ENCODE measurements at places on chromosomes 3 and 15.

- DNase-seq = no peak
These were observed 36.6 kb downstream of the RFX7 start for GRCh38 chr15:56207092-56207491.

DNA sequence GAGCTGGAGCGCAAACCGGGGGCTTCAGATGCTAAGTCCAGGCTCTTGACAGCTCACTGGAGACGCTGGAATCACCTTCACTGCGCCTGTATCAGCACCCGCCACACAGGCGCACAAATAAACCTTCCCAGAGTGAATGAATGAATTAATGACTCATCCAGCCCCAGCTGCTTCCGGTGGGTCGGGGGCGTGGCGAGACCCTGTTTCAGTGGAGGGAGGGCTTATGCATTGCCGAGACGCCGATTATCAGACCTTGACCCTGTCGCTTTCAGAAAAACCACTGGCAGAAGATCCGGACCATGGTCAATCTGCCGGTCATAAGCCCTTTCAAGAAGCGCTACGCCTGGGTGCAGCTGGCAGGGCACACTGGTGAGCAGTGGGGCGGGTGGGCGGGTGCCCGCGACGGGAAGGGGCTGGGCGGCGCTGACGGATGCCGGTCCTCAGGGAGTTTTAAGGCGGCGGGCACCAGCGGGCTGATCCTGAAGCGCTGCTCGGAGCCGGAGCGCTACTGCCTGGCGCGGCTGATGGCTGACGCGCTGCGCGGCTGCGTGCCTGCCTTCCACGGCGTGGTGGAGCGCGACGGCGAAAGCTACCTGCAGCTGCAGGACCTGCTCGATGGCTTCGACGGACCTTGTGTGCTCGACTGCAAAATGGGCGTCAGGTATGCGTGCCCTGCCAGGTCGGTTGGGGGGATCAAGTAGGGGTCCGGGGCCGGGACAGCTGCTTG is 7.7 kb downstream of the ITPKA start:
- peak; percentile 61 for DNase-seq

DNA sequence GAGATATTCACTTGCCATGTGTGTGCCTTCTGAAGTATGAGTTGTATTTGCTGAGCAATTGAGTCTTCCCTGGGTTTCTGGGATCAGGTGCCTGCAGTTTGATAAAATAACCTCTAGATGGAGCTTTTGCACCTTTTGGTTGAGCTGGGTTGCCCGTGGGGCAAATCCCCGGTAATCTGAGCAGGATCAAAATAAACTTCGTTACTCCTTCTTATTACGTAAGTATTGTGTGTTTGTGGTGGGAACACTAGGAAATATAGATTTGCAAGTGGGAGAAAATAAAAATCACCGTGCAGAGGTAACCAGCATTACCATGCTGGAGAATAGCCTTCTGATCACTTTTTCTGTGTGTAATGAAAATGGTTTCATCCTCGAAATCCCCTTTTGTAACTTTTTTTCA is 277.4 kb upstream of the NR2E3 start:
- DNase-seq = peak; percentile 61

- DNase-seq = no peak
These were observed 118.1 kb downstream of the OPA1 start for GRCh38 chr3:193711166-193711485.

GRCh38 chr3:24763393-24763792 is 268.7 kb upstream of the THRB start:
- no peak for DNase-seq

GRCh38 chr3:47434849-47435248 is 40.9 kb downstream of the SCAP start:
- DNase-seq = no peak

- DNase-seq = peak; percentile 69
These were observed 15.2 kb downstream of the TRAIP start for GRCh38 chr3:49841126-49841696.

DNA sequence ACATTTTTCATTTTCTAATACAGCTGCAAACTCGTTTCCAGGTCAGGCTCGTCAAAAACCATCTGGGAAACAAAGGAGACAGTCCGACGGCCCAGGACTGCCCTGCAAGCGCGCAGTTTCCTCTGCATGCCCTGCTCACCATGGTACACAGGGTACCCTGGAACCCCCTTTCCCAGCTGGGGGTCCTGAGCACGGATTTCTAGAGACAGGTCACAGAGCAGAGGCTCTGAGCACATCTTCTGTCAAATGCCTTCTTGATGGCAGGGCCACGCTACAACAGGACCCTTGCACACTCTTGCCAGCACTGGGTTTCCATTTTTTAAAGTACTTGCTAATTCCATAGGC is 8.1 kb downstream of the ZXDC start:
- no peak for DNase-seq

DNA sequence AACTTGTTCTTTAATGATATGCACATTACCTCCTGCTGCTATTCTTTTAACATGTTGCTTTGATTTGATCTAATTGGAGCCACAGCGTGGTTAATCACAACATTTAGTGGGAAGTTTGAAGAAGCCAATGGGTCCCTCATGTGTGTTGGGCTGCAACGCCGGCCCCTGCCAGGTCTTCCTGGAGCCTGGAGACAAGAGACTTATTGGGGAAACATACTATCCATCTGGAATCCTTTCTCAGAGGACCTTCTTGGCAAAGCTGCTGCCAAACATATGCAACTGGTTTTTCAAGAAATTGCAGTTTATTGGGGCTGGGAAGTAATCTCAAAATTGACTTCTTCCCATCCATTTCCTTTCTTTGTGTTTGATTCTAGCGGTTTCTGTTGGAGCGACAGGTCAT is 396.3 kb upstream of the PROK2 start:
- DNase-seq = no peak

DNA sequence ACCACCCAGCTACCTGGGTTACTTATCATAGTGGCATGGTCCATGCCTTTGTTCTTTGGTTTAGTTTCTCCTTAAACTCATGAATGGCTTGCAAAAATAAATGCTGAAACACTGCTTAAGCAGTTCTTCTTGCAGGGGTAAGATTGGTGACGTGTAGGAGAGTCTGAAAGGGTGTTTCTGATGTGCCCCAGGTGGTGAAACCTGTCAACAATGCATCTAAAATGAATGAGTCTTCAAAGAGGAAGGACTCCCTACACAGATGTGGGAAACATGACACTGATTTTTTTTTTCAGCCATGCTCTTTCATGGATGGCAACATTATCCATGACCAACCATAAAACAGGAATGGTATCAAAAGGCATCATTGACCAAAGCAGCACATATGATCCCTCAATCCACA is 72.0 kb downstream of the KCNH8 start:
- DNase-seq = peak; percentile 7

- DNase-seq = no peak
These were observed 911.6 kb upstream of the ARPP21 start for GRCh38 chr3:34727700-34728099.

DNA sequence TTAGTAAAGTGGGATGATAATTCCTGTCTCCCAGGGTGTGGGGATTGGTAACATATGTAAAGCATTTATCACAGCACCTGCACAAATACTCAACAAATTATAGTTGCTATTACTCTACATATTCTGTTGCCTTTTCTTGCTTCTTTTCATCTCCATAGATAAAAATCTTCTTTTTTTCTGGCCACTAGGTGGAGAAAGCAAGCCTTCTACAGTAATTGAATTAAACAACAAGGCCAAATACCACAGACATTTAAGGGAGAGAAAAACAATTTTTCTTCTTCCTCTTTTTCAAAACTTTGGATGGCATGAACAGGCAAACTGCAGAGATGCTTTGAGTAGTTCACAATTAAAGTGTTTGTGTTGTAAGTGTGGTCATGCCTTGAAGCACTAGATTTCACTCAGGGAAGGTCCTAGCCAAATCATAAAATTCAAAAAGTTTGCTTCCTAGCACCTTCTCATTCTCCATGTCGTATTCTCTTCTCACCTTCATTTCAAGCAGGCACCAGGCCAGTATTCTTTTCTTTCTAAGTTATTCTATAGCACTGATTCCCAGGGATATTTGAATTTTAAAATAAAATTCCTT is 493.4 kb upstream of the TGFBR2 start:
- DNase-seq = peak; percentile 52

DNA sequence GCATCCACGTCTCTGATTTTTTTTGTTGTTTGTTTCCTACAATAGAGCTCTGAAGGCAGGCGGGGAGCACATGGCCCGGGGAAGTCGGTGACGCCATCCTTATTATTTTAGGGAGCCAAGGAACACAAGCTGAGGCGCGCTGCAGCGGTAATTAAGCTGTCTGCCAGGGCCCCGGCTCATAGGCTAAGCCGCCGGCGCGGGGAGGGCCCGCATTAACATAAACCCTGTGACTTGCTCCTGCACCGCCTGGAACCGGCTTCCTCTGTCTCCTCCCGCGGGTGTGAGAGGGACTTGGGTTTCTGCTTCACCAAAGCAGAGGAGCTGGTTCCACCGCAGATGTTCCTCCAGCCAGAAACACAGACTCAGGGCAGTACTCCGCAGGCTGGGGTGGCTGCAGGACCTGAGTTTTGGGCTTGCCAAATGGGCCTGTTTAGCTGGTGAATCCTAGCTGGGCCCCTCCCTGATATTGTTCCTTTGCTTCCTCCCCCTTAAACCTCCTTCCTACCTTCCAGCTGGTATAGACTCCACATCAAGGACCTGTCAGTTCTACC is 25.3 kb downstream of the ANP32A start:
- peak; percentile 97 for DNase-seq

GRCh38 chr3:31055757-31056156 is 161.3 kb upstream of the GADL1 start:
- peak; percentile 55 for DNase-seq

DNA sequence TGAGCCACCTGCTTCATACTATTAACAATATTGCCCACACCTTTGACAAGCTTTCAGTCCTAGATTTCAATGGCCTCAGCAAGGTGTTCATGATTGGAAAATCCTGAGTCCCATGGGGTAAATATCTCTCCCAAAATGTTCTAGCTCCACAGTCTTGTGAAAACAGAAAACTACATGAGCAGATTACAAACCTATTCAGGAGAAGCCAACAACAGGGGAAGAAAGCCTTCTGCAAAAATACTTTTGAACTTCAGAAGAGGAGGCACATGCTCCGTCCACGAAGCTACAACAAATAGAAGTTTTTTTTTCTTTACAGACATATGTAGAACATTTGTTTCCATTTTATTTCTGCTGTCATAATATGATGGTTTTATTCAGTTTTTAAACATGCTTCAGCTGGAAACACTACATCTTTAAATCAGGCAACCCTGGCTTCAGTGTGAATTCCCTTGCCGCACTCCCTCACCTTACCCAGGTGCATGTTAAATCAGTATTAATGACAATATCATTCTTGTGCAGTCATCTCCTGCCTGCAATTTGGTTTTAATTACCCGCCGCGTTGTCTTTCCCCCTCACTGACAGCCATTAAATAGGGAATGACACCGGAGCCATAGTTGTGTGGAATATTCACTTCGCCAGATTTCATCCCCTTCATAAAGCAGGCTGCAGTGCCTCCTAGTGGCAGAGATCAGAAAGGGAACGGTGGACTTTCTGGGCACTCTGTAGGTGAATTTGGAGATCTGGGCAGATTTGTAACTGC is 725.5 kb upstream of the ARRDC4 start:
- peak; percentile 63 for DNase-seq

GRCh38 chr3:195196266-195196665 is 74.7 kb downstream of the XXYLT1 start:
- no peak for DNase-seq

DNA sequence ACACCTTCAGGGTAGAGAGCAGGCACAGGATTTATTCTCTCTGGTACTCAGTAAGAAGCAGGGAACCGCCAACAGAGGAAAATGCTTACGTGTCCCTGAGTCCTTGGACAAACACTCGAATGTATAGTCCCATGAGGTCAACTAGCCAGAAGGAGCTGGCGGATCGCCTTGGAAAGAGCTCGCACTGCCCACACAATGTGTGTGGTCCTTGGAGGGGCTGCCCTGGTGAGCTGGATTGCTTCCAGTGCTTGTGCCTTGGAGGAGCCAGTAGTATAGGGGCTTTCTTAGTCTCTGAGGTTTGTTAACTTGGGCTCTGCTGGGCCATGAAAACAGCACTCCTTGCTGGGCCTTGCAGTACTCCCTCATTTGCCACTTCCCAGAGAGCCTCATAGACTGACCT is 40.7 kb upstream of the VILL start:
- DNase-seq = no peak

GRCh38 chr3:38985581-38985980 is 66.2 kb downstream of the SCN11A start:
- no peak for DNase-seq

- no peak for DNase-seq
These were observed 28.1 kb downstream of the ATP11B start for GRCh38 chr3:182821221-182821981.

GRCh38 chr3:11548721-11549131 is 95.0 kb downstream of the VGLL4 start:
- DNase-seq = no peak

- peak; percentile 14 for DNase-seq
These were observed 81.8 kb upstream of the PRR23E start for GRCh38 chr3:127110982-127111693.

DNA sequence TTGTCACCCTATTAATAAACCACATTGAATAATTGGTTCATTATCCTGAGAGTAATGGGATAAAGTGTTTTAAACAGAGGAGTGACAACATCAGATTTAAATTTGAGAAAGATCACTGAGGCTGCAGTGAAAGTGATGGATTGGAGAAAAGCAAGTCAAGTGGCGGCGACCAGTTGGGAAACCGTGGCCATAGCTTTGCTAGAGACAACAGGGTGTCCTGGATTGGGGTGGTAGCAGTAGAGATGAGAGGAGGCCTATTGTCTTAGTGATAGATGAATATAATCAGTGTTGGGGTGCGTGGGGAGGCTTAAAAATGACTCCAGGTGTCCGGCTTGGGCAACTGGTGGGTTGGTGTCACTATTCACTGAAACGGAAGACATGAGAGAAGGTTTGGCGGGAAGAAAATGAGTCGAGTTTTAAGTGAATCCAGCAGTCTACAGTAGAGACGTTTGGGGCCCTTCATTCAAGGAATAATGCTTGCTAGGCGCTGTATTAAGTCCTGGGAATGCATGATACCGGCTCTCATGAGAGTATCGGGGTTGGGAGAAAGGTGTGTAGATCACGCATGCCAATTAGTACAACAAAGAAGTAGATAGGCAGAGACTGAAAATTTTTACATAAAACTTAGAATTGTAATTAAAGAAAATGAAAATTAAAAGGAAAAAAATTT is 819 bp downstream of the NEK4 start:
- DNase-seq = peak; percentile 27

DNA sequence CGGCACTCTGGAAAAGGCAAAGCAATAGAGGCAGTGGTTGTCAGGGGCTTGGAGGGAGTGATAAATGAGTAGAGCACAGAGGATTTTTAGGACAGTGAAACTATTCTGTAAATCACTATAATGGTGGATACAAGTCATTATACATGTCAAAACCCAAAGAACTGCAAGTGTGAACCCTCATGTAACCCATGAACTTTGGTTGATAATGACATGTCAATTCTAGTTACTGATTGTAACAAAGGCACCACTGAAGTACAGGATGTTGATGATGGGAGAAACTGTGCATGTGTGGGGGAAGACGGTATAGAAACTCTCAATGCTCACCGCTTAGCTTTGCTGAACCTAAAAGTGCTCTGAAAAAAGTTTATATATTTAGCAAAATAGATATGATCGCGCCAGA is 36.0 kb downstream of the BTLA start:
- no peak for DNase-seq

GRCh38 chr15:70401709-70402108 is 304.0 kb upstream of the TLE3 start:
- DNase-seq = no peak

- DNase-seq = no peak
These were observed 116.0 kb upstream of the RBMS3 start for GRCh38 chr3:29164825-29165224.
